ENCODE measurements at places on chromosomes 6 and 20.

DNA sequence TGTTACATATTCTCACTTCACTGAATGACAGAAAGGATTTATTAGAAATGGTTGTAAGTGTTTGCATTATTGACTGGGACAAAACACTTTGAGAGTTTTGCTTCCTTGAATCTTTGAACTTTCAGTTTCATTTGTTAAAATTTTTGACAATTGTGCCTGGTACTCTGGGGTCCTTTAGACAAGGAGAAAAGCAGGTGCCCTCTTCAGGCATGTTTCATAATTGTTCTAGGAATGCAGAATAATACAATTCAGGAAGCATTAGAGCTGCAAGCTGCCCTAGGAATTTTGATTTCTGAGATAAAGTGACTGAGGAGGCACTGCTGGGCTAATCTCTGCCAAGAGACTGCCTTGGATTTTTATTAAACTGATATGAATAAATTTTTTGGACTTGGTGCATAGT, 49.7 kb downstream of the TOP1 start:
- peak; percentile 9 for DNase-seq

DNA sequence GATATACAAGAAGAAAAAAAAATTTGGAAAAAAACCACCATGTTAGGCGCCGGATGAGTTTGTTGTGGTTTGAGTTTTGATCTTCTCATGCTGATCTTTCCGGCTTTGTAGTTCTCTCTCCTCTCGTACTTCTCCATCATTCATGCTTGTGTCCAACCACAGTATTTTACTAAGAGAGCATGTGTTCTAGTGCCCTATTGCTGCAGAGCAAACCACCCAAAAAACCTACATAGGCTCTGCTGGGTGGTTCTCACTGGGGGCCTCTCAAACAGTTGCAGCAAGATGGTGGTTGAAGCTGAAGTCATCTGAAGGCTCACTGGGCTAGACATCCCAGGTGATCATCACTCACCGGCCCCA, 404.2 kb downstream of the PLCB1 start:
- no peak for DNase-seq

- no peak for DNase-seq
These were observed 19.2 kb downstream of the CAPN11 start for GRCh38 chr6:44177691-44178423.

GRCh38 chr20:18056174-18057100, 1.3 kb downstream of the OVOL2 start:
- DNase-seq, result no peak
